ENCODE measurements at places on chromosomes 3 and 15.

GRCh38 chr3:78633626-78634025, 1134.2 kb downstream of the ROBO1 start:
- DNase-seq: no peak

DNA sequence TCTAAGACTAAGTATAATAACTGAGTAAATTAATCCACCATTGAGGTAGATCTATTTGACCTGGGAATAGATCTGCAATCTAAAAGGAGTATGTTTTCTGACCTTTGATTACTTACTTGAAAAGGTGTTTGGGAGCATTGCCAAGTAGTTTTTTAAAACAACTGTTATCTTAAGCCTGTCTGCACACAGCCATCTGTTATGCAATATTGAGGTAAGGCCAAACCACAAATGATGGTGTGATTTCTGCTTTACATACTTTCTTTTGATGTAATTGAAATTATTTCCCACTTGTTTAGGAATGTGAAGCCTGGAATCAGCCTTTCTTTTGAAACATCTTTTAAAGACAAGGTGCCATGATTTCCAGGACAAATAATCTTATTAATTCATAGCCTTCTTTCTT, 274.0 kb downstream of the BBX start:
- DNase-seq: no peak

DNA sequence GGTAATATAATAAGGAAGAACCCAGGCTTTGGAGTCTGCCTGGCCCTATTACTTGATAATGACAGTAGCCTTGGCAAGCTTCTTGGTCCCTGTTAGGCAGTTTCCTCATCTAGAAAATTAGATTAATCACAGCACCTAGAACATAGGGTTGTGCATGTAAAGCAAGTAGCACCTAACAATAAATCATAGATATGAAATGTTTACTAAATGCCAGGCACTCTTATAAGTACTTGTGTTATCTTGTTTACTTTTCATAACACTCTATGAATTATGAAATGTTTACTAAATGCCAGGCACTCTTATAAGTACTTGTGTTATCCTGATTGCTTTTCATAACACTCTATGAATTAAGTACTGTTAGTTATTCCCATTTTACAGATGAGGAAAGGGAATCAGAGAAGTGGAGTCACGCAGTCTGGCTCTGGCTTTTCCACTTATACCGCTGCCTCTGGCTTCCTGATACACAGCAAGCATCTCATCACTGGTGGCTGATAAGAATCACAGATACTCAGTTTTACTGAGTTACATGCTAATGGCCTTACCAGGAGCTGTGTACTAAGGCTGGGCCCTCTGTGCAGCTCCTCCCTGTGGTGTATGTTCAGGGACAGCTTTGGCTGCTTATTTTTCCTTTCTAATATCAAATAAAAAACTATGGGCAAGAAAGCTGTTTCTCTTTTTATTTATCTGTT, 123.4 kb downstream of the FEZF2 start:
- DNase-seq: no peak

GRCh38 chr3:151452368-151452767, 8.5 kb downstream of the IGSF10 start:
- DNase-seq: no peak

DNA sequence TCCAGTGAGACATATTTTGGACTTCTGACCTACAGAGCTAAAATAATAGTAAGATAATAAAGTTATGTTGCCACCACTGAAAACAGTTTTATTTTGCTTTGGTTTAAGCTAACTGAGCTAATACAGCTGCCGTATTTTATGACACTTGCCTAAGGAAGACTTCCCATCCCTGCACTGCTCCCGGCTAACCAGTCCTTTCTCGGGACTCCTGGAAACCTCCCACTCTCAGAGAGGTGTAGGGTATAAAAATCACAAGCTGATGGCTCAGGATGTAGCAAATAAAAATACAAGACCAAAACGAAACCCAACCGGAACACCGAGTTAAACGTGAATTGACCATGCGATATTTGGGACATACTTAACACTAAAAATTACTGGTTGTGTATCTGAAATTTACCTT, 448 bp upstream of the KBTBD12 start:
- DNase-seq: no peak

GRCh38 chr15:99993681-99994131, 260.5 kb upstream of the LYSMD4 start:
- DNase-seq: no peak

DNA sequence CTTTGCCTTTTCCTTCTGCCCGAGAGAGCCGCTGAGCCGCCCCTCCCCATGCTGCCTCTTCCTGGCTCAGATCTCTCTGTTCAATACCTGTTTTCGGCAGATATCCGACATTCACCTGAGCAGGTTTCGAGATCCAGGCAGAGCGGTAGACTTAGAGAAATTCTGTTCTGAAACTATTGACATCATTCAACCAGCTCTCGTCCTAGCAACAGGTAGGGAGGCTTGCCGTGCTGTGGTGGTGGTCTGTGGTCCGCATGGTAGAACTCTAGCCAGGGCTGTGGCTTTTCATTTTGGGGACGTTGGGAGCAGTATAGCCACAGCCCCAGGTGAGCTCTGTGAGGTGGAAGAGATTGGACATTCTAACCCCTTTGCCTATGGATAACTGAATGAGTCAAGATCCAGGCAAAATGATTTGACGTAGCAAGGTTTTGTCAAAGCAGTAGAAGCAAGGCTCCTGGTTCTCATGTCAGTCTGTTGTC, 810 bp downstream of the TMEM62 start:
- DNase-seq: peak; percentile 8

GRCh38 chr3:114550165-114550564, 256.3 kb downstream of the TIGIT start:
- DNase-seq: no peak

DNA sequence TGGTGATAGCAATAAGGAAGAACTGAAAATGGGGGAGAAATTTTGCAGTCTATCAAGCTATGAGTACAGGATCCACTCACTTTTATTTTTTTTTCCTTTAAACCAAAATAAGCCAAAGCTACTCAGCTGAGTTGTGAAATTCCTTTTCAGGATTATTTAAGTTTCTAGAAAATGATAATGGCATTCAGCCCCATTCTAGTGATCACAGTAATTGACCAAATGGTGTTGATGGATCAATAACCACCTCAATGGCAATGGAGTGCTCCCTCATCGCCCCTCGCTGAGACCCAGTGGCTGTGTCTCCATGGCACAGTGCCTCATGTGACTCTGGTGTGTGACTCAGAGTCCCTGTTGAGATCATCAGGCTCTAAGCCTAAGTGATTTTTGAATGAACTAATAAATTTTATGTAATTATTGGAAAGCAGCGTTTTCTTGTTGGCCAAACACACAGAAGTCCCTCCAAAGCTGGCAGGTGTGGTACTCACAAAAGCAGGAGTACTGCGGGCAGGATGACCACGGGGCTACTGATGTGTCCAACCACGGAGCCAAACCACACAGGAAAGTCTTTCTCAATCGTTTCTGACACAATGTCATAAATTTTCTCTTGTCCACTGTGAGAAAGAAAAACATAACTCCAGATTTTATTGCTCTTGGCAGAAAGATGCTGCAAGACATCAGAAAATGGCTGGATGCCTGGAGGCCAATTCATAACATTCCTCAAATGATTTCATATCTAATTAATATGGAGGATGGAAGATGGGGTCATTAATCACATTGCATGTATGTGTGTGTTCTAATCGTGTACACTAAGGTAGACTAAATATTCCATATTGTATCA, 14.4 kb upstream of the STARD5 start:
- peak; percentile 61 for DNase-seq

- DNase-seq: no peak
These were observed 77.9 kb upstream of the LINGO1 start for GRCh38 chr15:77710637-77711036.

DNA sequence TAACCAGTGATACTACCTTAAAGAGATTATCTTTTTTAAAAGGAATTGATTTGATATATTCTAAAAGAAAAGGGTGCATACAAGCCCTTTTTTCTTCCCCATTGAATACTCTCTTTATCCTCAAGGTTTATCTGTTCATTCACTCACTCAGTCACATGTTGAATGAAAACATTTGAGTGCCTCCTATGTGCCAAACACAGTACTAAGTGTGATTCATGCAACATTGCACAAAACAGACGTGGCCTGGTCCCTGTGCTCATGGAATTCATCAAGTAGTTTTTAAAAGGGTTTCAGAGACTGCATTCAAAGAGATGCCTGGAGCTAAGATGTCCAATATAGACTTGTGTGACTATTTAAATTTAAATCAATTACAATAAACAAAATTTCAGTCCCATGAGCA, 462.2 kb upstream of the MDFIC2 start:
- DNase-seq: no peak

GRCh38 chr3:122247087-122247824, 63.8 kb downstream of the CASR start:
- DNase-seq: no peak

GRCh38 chr3:45035441-45036301, 9.6 kb downstream of the CLEC3B start:
- peak; percentile 74 for DNase-seq

- DNase-seq: no peak
These were observed 1.2 kb upstream of the ANP32A start for GRCh38 chr15:68821841-68822381.

DNA sequence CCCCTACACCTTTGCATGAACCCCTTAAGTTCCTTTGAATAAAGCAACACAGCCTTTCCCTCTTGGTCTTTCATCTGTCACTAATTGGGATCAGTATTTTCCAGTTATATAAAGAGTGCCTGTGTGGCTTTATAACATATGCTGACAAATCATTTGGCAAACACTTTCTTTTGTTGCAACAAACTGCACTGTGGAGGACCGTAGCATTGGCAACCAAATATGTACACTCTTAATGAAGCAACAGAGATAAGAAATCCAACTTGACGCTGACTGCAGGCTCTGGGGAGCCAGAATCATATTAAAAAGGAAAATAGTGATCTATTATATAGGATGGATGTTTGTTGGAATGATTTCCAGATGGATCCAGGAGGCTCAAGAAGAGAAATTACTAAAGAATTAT, 120.1 kb upstream of the PRICKLE2 start:
- DNase-seq: no peak

GRCh38 chr15:56468401-56468800, 3.5 kb upstream of the MNS1 start:
- DNase-seq: peak; percentile 30

- no peak for DNase-seq
These were observed 138.3 kb downstream of the P3H2 start for GRCh38 chr3:189982321-189982945.

- no peak for DNase-seq
These were observed 7.1 kb upstream of the DLL4 start for GRCh38 chr15:40921949-40922607.

DNA sequence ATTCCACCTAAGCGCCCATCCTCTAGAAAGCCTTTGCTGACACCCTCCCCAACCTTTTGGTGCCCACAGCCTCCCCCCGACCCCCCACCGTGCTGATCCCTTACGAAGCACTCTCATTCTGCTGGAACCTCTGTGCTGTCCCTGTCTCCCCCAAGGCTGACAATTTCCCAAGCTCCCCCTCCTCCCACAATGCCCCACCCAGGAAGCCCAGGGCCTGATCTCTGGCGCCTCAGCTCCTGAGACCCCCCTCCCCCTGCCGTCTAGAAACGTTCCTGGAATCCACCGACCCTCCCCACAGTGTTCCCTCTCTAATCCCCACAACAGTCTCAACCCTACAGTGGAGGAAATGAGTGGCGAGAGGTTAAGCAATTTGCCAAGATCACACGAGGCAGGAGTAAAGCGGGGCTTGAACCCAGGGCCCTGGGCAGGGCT, 18.3 kb downstream of the MYL3 start:
- DNase-seq: no peak

DNA sequence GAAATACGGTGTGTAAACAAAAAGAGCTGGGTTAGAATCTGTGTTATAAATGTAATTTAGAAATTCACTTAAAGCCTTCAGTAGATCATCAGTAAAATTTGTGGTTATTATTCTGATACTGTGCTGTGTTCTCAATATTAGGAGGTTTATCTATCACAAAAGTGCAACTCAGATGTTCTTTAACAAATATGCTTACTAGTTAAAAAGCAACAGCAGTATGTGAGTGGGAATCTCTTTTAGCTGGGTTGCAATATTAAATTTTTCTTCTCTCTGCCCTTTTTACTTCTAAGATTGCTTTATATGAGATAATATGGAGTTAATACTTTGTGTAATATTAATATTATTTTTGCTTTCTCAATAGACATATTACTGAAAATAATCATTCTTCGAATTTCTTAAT, 53.4 kb downstream of the CHD2 start:
- no peak for DNase-seq

DNA sequence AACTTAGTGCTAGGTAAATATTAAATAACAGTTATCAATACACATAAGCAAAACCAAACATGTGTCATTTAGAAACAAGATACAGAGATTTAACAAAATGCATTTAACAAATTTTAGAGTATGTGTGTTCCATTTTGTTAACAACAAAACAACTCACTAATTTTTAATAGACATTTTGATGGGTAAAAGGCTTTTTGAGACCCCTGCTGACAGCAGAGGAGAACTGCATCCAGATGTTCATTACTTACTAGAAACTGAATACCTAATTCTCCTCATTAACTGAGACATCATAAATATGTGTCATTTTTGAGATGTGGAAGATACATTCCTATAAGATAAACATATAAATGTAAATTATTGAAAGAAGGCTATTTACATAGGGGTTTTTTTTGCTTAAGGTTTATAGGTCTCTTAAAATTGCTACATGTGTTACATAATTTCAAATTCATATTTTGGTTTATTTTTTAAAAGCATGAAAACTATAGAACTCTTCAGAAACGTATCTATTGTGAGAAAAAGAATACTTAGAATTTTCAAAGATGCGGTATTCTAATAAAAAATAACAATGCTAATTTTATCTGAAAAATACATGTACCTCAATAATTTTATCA, 1009.8 kb downstream of the TUSC7 start:
- no peak for DNase-seq

GRCh38 chr3:32973982-32974381, 22.5 kb downstream of the CCR4 start:
- no peak for DNase-seq

DNA sequence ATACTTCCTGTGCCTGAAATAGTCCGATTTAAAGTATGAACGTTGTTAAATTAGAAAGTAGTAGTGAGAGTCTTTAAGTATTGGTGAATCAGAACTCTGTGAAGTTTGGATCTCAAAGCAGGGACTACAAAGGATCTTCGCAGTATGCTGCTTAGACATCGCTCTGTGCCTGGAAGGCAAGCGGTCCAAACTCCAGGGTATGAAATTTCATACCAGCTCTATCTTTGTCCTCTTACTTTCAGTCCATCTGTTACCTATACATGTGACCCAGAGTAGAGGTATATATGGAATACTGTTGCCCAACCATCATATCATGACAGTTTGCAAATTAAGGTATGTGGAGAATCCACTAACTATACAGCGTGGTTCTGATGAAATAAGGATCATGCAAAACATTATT, 34.5 kb downstream of the VPS8 start:
- DNase-seq: no peak

Data from hepatic stellate cell (primary cell).